ENCODE measurements at places on chromosomes 6 and 20.

- DNase-seq: peak; percentile 3
Observed at GRCh38 chr20:41664584-41664983, 46.4 kb upstream of the CHD6 start.

- DNase-seq: peak; percentile 69
Observed at GRCh38 chr6:12136905-12137304, 124.8 kb downstream of the HIVEP1 start.

- DNase-seq: no peak
Observed at GRCh38 chr6:37982317-37982716, 162.8 kb downstream of the ZFAND3 start.

DNA sequence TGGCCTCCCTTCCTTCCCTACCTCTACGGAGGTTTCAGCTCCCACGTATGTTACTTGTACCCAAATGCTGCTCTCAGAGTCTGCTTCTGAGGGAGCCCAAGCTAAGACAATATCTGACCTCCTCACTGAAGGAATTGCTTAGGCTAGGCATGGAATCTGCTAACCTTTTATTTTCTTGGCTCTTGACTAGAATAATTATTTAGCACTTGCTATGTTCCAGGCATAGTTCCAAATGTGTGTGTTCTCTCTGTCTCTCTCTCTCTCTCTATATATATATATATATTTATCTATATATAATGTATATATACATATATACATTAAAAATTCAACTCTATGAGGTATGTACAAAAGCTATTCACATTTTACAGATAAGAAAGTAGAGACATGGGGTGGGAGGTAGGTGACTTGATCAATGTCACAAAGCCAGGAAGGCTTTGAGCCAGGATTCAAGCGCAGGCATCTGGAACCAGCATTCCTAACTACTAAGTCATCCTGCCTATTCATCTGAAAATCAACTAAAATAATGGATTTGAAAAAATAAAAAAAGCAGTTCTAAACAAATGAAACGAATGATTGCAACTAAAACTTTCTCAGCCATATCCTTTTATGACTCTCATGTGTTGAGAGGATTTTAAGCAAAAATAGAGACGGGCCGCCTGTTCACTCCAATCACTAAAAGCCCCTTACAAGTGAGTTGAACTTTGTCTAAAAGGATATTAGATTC, 189.7 kb upstream of the JAG1 start:
- DNase-seq: peak; percentile 86
